Activated naive CD4-positive, alpha-beta T cell treated with anti-CD3 and anti-CD28 coated beads, Interleukin-2, amount 10 ng/mL, durations not matched to agents 7 days and 5 days (primary cell): ENCODE measurements at places on chromosomes 7 and 10.

- no peaks in the 10 kb centered on the region for H3K27me3 ChIP-seq
- peak overlapping the region; percentile 47 for H3K27ac ChIP-seq
- peaks cover 12% of the 10 kb centered on the region for H3K36me3 ChIP-seq
- no peak for DNase-seq
- peak overlapping the region; percentile 19 for H3K4me3 ChIP-seq
Measured at GRCh38 chr7:348962-349743, 59.2 kb downstream of the FOXL3 start.

DNA sequence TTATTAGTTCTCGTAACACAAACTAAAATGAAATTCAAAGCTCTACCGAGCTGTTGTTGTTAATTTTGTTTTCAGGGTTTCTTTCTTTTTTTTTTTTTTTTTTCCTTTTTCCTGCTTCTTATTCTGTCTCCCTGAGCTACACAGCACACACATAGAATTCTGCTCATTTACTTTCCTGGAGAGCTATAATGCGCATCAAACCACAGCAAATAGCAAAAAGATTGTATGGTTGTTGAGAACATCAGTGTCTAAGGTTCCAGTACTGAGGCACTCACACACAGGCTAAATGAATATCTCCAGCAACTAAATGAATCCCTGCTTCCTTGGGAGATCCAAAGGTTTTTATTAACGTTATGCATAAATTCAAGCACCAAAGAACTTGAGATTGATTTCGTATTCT lies 418.3 kb downstream of the PLXDC2 start:
- H3K4me3 ChIP-seq = no peak overlapping the region
- H3K4me1 ChIP-seq = no peaks in the 10 kb centered on the region
- H3K27ac ChIP-seq = no peak overlapping the region
- no peaks in the 10 kb centered on the region for H3K36me3 ChIP-seq

GRCh38 chr7:117648203-117648866 lies 168.5 kb downstream of the CFTR start:
- H3K4me1 ChIP-seq = no peaks in the 10 kb centered on the region
- no peak overlapping the region for H3K4me3 ChIP-seq
- H3K27ac ChIP-seq = no peak overlapping the region
- H3K36me3 ChIP-seq = no peaks in the 10 kb centered on the region
- H3K27me3 ChIP-seq = no peaks in the 10 kb centered on the region

- H3K27me3 ChIP-seq = peaks cover 92% of the 10 kb centered on the region
- H3K4me1 ChIP-seq = peaks cover 37% of the 10 kb centered on the region
- peaks cover 5% of the 10 kb centered on the region for H3K36me3 ChIP-seq
- H3K4me3 ChIP-seq = no peak overlapping the region
Measured at GRCh38 chr10:68562661-68563570, 2.8 kb downstream of the TET1 start.

- no peak for DNase-seq
- H3K27me3 ChIP-seq = no peaks in the 10 kb centered on the region
- no peak overlapping the region for H3K27ac ChIP-seq
- H3K4me3 ChIP-seq = no peak overlapping the region
Measured at GRCh38 chr7:5229451-5230264, 39.6 kb downstream of the WIPI2 start.

GRCh38 chr7:148044173-148044572 lies 546.4 kb upstream of the C7orf33 start:
- no peak for DNase-seq
- H3K36me3 ChIP-seq = no peaks in the 10 kb centered on the region
- H3K4me1 ChIP-seq = no peaks in the 10 kb centered on the region
- no peaks in the 10 kb centered on the region for H3K27me3 ChIP-seq
- no peak overlapping the region for H3K4me3 ChIP-seq

DNA sequence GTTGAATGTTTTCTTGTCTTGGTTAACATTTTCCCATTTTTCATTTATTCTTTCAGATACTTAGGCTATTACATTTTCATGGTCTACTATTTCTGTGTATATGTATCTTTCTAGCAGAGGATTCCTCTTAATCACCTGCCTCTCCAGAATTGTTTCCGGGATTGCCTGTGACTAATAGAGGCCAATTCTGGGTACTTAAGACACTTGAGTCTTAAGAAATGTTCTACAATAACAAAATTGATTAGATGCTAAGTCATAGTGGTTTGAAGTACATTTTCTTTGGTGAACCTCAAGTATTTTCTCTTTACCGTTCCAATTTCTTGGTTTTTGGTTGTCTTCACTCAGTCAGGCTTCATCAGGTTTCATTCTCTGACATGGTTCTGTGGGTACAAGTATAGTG lies 26.4 kb downstream of the BBS9 start:
- no peak overlapping the region for H3K27ac ChIP-seq
- H3K36me3 ChIP-seq = no peaks in the 10 kb centered on the region
- DNase-seq = no peak
- no peak overlapping the region for H3K4me3 ChIP-seq
- no peaks in the 10 kb centered on the region for H3K27me3 ChIP-seq
- no peaks in the 10 kb centered on the region for H3K4me1 ChIP-seq

DNA sequence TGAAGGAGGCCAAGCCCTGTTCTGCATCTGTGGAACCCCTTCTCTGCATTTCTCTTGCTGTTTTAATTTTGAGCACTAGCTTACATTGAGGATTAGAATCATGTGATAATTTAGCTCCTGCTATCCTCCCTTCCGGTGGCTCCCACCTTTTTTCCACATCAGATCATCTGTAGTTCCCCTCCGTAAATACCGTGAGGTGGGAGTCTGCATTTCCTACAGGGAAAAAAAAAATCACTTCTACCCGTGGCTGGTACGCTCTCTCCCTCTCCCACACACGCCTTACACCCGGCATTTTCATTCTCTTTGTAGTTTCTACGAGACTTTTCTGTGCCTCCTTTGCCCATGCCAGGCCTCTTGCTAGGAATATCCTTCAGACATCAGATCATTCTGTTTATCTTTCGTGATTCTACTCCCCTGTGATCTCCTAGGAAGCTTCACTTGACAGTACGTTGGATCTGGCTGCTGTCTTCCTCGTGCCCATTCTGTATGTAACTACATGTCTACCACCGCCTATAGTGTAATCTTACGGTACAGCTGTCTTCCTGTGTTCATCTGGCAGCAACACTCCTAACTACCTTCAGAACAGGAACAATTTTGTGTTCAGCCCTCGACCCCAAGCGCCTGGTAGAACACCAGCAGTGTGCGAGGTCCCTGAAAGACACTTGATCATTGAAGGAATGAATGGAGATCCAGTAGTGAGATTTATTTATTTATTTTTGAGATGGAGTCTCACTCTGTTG lies 41.7 kb upstream of the OCM start:
- no peaks in the 10 kb centered on the region for H3K27me3 ChIP-seq
- H3K4me3 ChIP-seq = no peak overlapping the region
- H3K36me3 ChIP-seq = peaks cover 25% of the 10 kb centered on the region
- H3K27ac ChIP-seq = peak overlapping the region; percentile 9

- peaks cover 11% of the 10 kb centered on the region for H3K4me1 ChIP-seq
- peaks cover 2% of the 10 kb centered on the region for H3K36me3 ChIP-seq
- no peak for DNase-seq
- peaks cover 16% of the 10 kb centered on the region for H3K27me3 ChIP-seq
Measured at GRCh38 chr10:75238182-75239095, 2.7 kb upstream of the COMTD1 start.

DNA sequence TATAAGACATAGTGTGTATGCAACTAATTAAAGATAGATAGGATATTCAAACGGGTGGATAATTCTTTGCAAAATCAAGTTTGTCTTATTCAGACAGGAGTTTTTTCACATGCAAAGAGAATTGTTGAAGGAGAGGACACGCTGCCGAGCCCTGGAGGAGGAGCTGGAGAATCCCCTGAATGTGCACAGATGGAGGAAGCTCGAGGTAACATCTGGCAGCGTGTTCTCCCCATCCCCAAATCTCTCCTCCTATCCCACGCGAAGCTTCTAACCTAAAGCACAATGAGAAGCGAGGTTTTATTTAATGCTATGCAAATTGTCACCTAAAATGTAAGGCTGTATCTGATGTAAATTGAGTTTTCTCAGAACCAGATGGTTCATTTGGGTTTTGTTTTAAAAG lies 50.0 kb downstream of the CFAP58 start:
- peaks cover 14% of the 10 kb centered on the region for H3K27me3 ChIP-seq
- no peaks in the 10 kb centered on the region for H3K4me1 ChIP-seq
- no peak overlapping the region for H3K27ac ChIP-seq
- no peak for DNase-seq

GRCh38 chr7:2541291-2542010 lies 13.9 kb downstream of the BRAT1 start:
- no peak overlapping the region for H3K27ac ChIP-seq
- no peaks in the 10 kb centered on the region for H3K27me3 ChIP-seq
- no peak for DNase-seq

DNA sequence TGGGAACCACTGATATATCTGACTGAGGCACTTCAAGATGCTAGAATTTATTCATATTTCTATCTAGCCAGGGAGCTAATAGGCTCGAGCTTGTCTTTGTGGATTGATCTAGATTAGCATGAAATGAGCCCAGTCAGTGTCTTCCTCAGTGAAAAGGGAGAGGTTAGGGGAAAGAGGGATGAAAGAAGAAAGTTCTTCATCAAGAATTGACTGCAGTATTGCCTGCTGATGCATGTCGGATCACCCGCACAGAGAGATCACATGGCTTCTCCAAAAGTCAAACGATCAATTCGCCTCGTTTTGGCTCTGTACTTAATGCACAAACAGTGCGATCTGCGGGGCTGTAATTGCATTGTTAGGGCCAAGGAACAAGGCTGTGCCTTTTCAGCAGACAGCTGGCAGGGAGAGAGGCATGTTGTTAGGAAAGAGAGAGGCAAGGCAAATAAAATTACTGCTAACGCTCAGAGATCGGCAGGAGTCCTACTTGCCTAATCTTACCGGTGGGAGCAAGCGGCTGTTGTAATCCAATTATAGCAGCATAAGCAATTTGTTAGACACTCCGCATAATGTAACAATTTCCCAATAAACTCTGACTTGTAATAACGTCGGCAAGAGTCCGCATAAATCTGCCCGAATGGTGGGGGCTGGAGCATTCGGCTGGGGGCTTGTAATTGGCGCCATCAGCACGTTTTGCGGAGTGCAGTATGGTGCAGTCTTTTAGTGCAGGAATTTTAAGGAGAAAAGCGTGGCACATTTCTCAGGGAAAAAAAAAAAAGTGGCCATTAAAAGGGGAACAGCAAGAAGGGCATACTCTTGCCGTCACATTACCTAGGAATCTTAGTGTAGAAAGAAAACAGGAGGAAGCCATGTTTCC lies 102.1 kb downstream of the POLL start:
- peaks cover 8% of the 10 kb centered on the region for H3K4me1 ChIP-seq
- no peak for DNase-seq
- no peak overlapping the region for H3K4me3 ChIP-seq
- H3K27me3 ChIP-seq = no peaks in the 10 kb centered on the region

DNA sequence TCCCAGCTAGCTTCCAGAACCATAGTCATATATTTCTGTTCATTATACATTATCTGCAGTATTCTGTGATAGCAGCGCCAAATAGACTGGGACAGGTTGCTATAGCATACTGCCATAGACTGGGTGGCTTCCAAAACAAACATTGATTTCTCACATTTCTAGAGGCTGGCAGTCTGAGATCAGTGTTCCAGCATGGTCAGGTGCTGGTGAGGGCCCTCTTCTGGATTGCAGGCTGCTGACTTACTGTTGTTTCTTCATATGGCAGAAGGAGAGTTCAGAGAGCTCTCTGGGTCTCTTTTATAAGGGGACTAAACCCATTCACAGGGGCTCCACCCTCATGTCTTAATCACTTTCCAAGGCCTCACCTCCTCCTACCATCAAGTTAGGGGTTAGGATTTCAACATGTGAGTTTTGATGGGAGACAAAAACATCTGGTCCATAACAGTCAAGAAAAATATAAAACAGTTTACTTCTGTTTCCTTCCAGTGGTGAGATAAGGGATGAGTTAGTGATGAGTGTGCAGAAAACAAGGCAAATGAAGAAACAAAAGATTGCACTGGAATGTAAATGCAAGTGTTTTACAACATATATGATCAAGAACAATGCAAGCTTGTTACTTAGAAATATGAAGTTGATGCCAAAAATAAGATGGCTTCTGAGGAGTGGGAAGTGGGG lies 399.0 kb upstream of the C7orf33 start:
- no peaks in the 10 kb centered on the region for H3K4me1 ChIP-seq
- no peaks in the 10 kb centered on the region for H3K27me3 ChIP-seq
- no peaks in the 10 kb centered on the region for H3K36me3 ChIP-seq
- H3K27ac ChIP-seq = no peak overlapping the region
- no peak overlapping the region for H3K4me3 ChIP-seq

GRCh38 chr7:138961159-138961558 lies 20.0 kb downstream of the KIAA1549 start:
- no peak for DNase-seq
- no peak overlapping the region for H3K4me3 ChIP-seq
- no peaks in the 10 kb centered on the region for H3K36me3 ChIP-seq
- H3K4me1 ChIP-seq = peaks cover 5% of the 10 kb centered on the region
- peaks cover 29% of the 10 kb centered on the region for H3K27me3 ChIP-seq
- H3K27ac ChIP-seq = no peak overlapping the region

DNA sequence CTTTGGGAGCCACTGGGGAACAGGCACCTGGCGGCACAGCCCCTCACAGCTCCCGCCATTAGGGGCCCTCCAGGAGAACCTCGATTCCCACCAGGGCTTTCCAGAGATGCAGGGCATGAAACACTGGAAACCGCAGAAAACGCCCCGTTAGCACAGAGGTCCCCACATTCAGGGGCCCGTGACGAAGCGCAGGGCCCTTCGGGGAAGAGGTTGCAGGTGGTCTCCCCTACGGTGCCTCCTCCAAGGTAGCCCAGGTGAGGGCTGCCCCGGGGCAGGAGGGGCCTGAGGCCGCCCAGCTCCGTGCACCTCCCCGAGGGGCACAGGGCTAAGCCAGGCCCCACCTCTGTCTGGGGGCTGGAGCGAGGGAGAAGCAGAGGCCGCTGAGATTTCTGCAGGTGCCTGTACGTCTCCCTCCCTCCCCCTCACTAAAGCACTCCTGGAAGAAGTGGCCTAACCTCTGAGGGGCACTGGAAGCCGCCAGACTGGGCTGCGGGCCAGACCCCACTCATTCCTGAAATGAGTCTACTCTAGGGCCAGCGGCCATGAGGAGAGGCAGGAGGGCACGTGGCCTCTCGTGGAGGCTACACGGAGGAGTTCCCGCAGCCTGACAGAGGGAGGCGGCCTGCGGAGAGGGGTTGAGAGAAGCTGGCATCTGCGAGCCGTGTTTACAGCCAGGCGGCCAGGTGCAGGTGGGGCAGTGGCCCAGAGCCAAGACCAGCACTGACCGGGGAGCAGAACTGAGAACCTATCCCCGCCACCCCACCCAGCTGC lies 6.9 kb downstream of the PDGFA start:
- H3K36me3 ChIP-seq = no peaks in the 10 kb centered on the region
- no peak overlapping the region for H3K27ac ChIP-seq
- peaks cover 36% of the 10 kb centered on the region for H3K27me3 ChIP-seq
- DNase-seq = no peak
- no peak overlapping the region for H3K4me3 ChIP-seq

DNA sequence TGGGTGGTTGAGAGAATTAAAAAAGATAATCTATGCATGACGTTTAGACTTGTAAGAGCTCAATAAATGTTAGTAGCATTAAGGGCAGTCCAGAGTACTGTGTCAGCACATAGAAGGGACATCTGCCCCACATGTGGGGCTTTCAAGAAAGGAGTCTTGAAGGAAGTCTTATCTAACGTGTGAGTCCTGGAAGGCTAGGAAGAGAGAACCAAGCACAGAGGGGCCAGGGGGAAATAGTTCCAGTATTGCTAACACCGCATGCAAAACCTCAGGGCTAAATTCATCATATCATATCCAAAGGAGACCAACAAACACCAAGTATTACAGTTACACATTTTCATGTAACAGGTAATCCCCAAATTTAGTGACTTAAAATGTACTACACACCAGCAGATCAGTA lies 122.7 kb downstream of the AOAH start:
- H3K4me1 ChIP-seq = peaks cover 44% of the 10 kb centered on the region
- H3K4me3 ChIP-seq = no peak overlapping the region
- no peak overlapping the region for H3K27ac ChIP-seq
- no peak for DNase-seq
